ENCODE measurements at places on chromosomes 6 and 20. TPM values are rescaled to one million over a fixed set of nuclear protein-coding genes. Genes with fewer than 3 reads are reported as not detected.

Gene LGSN
- not detected for polyA plus RNA-seq

Gene NCOA6
- polyA plus RNA-seq, result 14.0 TPM

Gene SLC16A10
- 0.80 TPM for polyA plus RNA-seq

Gene RAMACL
- polyA plus RNA-seq, result 0.16 TPM

Gene TBCC
- polyA plus RNA-seq, result 14.1 TPM

Gene MLIP
- 0.05 TPM for polyA plus RNA-seq

Gene CLDN20
- not detected for polyA plus RNA-seq

Gene SASH1
- 18.3 TPM for polyA plus RNA-seq

Gene NINL
- polyA plus RNA-seq, result 17.4 TPM

Gene MUC21
- polyA plus RNA-seq, result not detected

Gene TMEM217
- 3.8 TPM for polyA plus RNA-seq

Gene ECI2
- 59.1 TPM for polyA plus RNA-seq

Gene GTF2H4
- 22.0 TPM for polyA plus RNA-seq

Gene FKBP1C
- polyA plus RNA-seq, result 1.2 TPM

Gene CDH26
- polyA plus RNA-seq, result 0.22 TPM

Gene RTN4IP1
- 2.4 TPM for polyA plus RNA-seq

Gene SEL1L2
- 2.8 TPM for polyA plus RNA-seq

Gene BMP2
- polyA plus RNA-seq, result 4.1 TPM

- no peak for DNase-seq
Measured at GRCh38 chr6:40936818-40937251, 102.2 kb downstream of the UNC5CL start.

DNA sequence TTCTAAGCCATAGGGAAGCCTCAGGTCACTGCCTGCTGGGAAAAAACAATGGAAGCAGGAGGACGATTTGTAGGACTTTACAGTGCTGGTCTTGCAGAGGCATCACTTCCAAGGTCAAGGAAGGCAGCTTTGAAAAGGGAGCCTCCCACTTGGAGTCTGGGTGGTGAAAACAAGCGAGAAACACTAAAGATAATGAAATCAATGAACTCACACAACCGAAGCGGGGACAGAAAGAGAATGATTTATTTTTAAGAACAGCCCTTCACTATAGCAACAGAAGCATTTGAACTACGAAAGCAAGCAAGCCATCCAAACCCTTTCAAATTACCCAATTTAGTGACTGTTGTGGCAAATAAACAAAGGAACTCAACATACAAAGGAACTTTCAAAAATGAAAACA, 227.5 kb downstream of the THBS2 start:
- no peak for DNase-seq

DNA sequence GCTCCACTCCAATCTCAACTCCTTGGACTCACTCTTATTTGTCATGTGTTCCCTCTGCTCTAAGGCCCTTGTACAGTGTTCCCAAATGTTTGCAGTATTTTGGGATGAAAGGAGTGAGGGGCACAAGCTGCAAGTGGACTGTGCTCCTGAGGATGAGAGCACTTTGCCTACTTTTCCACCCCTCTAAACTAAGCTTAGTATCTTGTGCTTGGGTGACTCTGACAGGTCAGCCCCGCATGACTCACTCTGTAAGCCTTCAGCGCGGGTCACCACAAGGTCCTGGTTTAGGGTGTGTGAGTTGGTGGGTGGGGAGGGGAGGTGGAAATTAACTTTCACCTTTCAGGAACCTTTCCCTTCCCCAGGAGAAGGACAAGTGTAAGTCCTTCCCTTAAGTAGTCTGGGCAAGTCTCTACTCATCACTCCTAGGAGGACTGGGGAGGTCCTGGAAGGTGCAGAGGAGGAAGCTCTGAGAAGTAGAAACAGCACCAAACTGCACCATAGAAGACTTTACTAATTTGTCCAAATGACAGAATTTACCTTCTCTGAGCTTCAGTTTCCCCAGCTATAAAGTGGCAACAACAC, 68.8 kb upstream of the EPB41L1 start:
- no peak for DNase-seq

DNA sequence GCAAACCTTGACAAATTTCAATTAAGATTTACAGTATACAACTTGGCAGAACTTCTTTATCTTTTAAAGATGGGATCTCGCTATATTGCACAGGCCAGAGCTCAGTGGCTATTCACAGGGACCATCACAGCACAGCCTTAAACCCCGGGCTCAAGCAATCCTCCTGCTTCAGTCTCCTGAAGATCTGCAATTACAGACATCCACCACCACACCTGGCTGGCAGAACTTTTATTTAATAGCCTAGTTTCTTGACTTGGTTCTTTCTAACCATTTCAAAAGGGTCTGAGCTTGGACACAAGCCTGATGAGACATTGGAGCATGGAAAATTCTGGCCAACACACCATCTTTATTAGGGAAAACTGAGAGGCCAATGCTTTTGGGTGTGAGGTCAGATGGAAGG, 151.6 kb upstream of the KCNG1 start:
- no peak for DNase-seq

DNA sequence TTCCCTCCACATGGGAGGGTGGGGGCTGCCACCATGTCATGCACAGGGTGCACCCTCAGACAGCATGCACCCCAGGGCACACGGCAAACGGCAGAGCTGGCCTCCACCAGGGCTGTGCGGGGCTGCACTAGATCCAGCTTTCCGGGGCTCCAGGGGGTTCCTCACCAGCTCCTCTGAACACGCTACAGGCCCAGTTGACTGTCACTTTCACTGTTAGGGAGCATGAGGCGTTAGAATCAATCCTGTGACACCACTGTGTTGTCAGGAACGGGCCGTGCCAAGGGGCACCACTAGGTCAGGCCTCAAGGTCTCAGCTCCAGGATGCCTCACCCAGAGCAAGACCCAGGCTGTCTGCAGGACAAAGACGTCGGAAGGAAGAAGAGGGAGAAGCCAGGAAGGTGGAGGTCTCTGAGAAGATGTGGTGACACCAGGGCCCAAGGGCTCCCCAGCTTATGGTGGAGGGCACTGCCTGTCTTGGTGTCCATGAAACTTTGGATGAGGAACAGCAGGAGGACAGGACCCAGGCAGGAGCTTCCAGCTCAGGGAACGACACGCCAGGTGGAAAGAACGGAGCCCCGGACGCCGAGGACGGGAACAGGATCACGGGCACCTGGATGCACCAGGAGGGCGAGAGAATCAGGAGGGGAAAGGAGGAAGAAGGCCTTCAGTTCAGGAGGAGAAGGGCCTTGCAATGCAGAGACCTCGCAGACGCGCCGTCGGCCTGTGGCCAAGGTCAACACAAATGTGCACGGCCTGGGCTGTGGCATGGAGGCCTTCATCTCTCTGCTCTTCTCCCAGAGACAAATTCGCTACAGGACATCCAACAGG, 49.5 kb downstream of the YTHDF1 start:
- no peak for DNase-seq

- no peak for DNase-seq
Measured at GRCh38 chr20:41046716-41047115, 18.1 kb downstream of the TOP1 start.

DNA sequence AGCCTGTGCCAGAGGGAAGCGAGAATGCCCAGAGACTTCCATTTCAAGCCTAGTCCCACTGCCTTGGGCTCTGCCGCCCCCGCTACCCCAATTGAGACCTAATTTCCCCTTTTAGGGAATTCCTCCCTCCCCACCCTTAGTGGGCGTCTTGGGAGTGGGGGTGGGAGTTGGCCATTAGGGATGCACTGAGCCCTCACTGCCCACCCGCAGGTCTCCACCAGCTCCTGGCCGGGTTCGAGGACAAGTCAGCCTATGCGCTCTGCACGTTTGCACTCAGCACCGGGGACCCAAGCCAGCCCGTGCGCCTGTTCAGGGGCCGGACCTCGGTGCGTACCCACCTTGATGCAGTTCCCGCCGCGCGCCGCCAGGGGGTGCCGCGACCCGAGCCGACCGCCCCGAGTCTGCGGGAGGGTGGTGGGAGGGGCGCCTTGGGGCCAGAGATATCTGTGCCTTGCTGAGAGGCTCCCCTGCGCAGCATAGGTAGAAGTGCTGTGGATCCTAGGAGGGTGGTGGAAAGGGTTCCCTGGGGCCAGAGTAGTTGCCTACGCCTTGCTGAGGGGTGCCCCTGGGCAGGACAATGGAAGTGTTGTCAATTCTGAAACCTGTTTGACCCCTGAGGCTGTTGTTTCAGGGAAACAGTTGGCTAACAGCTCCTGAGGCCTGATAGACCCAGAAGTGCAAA, 9.2 kb downstream of the ITPA start:
- peak; percentile 58 for DNase-seq

GRCh38 chr6:31121131-31121790, 1.0 kb upstream of the CDSN start:
- DNase-seq, result no peak

DNA sequence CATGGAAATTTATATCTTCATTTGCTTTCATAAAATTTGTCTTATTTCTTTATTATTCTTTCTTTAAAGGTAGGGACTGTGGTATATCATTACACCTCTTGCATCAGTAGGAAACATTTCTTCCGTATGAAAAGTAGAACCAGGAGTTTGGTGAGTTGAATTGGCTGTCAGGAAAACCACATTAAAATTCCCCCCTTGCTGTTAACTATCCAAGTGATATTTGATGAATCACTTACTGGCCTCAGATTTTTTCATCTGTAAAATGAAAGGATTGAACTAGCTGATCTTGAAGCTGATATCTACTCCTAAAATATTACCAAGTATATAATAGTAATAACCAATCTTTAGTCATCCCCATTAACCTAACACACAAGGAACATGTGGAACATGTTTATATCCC, 460.9 kb downstream of the GJA1 start:
- DNase-seq, result no peak

GRCh38 chr6:1615853-1616420, 6.2 kb downstream of the FOXC1 start:
- no peak for DNase-seq

DNA sequence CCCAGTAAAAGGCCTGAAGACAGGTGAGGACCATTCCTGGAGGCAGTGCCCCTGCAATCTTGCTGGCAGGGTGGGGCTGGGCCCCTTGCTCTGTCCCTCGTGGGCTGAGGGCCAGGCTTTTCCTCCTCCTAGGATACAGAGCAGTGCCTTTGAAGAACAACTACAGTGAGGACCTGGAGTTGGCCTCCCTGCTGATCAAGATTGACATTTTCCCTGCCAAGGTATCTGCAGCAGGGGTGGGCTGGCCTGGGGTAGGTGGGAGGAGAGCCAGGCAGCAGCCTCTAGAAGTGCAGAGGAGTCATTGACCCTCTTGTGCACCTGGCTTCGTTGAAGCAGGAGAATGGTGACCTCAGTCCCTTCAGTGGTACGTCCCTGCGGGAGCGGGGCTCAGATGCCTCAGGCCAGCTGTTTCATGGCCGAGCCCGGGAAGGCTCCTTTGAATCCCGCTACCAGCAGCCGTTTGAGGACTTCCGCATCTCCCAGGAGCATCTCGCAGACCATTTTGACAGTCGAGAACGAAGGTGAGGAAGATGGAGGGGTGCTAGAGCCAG, 36.5 kb downstream of the PLCG1 start:
- DNase-seq, result peak; percentile 25

DNA sequence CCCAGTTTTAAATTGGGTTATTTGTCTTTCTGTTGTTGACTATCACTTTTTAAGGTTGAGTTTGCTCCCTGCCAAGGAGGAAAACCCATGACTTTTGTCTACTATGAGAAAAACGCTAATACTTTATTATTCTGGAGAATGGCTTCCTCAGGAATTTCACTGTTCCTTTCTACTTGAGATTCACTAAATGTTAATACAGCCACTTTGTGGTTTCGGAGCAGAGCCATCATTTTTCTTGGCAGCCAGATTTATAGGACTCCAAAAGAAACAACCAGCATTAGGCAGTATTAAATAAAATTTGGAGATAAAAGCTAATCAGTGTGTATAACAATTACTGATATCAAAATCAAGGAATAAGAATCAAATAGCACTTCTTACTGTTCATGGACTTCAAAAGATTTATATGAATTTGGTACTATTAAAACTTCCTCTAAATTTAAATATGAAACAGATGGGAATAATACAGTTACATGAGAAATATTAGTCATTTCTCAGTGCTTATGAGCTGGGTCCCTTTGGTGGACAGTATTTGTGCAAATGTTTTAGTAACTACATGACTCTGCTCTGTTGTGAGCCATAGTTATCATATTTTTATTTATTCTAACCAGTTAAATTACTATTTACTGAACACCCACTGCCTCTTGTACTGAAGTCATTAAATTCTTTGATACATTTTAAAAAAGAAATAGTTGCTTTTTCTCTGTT, 64.1 kb upstream of the FBXO30 start:
- DNase-seq, result no peak

- DNase-seq, result no peak
Measured at GRCh38 chr20:19528286-19529030, 229.6 kb upstream of the RIN2 start.

GRCh38 chr20:2217857-2218539, 77.8 kb upstream of the TGM3 start:
- DNase-seq, result no peak

- DNase-seq, result peak; percentile 96
Measured at GRCh38 chr6:19836799-19837510, at the start of gene ID4. Gene ID4, plus strand, starts transcription at chr6:19837370. Its CDS starts 385 bp downstream, at chr6:19837755.

- DNase-seq, result no peak
Measured at GRCh38 chr20:11807054-11808048, 110.3 kb upstream of the BTBD3 start.

- DNase-seq, result no peak
Measured at GRCh38 chr6:165963750-165964149, 203.9 kb downstream of the TBXT start.

DNA sequence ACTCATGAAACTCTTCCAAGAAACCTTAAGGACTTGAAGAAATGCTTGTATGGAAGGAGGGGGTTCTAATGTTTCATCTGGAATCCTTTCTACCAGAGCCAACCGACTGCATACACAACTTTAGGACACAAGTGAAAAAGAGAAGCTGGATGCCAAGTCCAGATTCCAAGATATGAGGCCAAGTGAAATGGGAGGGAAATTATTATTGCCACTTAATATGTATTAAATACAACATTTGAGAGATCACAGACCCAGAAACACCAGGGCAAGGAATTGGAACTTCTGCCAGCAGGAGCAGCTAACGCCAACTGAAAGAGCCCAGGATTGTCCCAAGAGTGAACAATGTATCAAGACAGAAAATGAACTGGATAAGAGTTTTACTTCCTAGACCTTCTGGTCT, 144.2 kb downstream of the ARHGAP18 start:
- DNase-seq, result no peak

- peak; percentile 60 for DNase-seq
Measured at GRCh38 chr6:56851541-56852259, 103.2 kb upstream of the BEND6 start.

- no peak for DNase-seq
Measured at GRCh38 chr20:58876437-58876836, 23.9 kb downstream of the GNAS start.

- no peak for DNase-seq
Measured at GRCh38 chr6:16045238-16045637, 83.6 kb upstream of the MYLIP start.
